ENCODE measurements at places on chromosomes 3 and 15.
A peak's percentile ranks its signal among the peaks of the same experiment; 100 is the strongest.

DNA sequence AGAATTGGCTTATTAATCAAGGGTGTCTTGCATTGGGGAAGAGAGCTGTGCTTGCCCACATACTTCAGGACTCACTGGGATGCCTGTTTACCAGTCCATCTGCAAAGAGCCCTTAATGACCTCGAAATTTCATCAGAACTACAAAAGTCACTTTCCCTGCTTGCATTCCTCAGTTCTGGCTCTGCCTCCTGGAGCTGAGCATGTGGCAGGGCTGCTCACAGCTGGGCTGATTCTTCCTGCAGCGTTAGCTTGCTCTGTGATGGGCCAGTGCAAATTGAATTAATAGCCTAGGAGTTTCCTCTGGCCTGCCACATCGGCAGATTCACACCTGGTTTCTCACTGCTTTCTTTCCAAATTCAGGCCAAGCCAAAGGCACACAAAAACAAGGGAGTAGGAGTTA, 108.9 kb downstream of the DUT start:
- peak; percentile 87 for DNase-seq

- peak; percentile 34 for DNase-seq
These were observed 2.9 kb downstream of the SCN5A start for GRCh38 chr3:38646630-38647029.

- no peak for DNase-seq
These were observed 391.0 kb downstream of the NSUN3 start for GRCh38 chr3:94453864-94454263.

DNA sequence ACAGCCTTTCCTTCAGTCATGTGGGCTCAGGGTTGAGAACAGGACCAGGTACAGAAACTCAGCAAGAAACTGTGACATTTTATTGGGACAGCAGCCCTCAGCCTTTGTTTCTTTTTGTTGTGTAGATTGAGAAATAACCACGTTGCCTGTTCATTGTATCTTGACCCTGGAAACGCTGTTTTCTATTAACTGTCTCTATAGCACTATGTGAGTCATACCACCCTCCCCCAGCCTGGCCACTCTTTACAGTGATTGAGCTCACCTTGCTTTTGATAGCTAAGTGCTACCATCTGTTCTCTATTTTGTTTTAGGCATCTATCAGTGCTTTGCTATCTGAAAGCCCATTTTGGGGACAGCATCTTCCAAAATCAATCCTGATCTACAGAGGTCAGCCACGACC, 127.9 kb downstream of the CD47 start:
- peak; percentile 36 for DNase-seq

- no peak for DNase-seq
These were observed 67.3 kb downstream of the P2RY1 start for GRCh38 chr3:152902141-152902669.

All from IMR-90 (cell line).